NCI-H1092 treated with DMSO at 0.1 percent for 48 hours (cell line): ENCODE measurements at places on chromosomes 2 and 18.

GRCh38 chr2:69581774-69582581 is 61.6 kb downstream of the AAK1 start:
- no peak for DNase-seq

DNA sequence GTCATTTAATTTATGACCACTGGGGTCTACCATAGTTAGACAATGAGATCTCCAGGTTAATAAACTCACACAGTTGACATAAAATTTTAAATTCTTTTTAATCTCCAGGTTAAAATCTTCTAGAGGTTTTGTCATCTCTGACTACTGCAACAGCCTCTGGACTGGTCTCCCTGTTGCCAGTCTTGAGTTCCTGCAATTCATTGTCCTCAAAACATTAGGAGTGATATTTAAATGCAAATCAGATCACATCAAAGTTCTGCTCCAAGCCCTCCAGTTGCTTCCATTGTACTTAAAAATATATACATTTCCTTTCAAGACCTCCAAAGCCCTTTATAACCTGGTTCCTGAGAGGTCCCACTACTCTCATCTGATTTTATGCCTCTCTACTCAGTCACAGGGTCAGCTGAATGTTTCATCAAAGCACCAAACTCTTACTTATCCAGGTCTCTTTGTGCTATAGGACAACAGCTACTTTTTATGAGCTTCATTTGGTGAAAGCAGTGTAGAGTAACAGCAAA is 18.6 kb upstream of the LINC00305 start:
- no peak for DNase-seq

- DNase-seq = no peak
Observed at GRCh38 chr18:52937840-52938239, 597.8 kb downstream of the DCC start.

GRCh38 chr18:68275616-68276015 is 439.3 kb downstream of the TMX3 start:
- no peak for DNase-seq

DNA sequence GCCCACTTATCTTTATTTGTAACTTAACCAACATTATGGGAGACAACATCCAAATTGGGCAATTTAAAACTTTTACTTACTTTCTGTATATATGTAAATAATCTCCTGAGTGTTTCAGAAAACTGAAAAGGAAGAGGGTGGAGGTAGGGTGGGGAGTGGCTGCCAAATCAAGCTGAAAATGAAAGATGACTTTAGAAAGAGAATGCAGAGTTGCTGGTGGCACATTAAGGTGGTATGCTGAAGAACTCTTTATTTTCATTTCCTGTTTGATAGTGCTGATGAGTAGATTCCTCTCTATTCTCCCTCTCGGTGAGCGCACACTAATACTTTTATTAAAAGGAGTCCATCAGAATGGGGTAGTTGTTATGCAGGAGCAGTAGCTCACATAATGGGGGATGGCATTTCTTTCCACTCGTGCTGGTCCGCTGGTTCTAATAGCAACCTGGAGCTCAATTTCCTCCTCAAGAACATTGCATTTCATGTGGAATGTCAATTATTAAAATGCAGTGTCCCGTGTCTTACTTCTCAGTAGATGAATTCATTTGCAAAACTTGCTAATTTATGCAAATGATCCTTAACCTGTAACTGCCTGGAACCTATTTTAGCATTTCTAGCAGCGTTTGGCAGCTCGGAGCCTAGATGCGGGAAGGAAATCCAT is 466.9 kb upstream of the HNRNPA3 start:
- DNase-seq = no peak

- peak; percentile 49 for DNase-seq
Observed at GRCh38 chr2:50865235-50865634, 166.7 kb downstream of the NRXN1 start.

DNA sequence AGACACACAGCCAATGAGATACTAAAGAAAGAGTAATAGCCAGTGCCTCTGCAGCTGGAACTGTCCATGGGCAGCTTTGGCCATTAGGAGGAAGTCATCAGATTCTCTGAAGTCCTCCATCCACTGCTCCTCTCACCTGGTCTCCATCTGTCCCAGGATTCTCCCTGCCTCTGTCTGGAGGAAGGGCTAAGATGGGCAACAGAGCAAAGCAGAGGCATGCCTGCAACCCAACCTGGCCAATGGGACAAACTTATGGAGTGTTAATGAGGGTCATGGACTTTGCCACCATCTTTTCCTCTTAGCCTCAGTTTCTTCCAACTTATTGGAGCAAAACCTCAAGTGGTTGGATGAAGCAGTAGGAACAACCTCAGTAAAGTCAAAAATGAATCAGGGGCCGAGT is 91.5 kb upstream of the SIX3 start:
- DNase-seq = no peak

DNA sequence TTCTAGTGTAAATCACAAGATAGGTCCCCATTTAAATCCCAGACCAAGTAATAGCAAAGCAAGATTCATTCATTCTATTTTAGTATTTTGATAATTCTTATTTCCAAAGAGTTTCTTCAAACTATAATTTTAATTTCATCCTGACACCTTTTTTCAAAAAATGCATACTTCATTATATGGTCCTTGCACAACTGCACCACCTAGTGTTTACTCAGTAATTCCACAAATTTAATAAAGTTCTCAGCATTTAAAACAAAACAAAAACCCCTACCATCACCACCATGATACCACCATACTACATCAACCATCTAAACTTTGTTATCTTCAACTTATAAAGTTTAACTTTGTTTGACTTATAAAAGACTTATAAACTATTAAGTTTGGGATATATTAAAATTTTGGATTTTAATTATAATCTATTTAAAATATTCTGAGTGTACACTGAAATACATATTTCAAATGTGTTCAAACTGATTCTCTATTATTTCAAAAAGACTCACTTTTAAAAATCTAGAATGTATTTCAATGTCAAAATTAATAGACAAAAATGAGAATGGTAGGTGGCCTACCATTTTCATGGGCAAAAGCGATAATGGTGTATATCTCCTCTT is 44.2 kb downstream of the WDPCP start:
- DNase-seq = peak; percentile 7

DNA sequence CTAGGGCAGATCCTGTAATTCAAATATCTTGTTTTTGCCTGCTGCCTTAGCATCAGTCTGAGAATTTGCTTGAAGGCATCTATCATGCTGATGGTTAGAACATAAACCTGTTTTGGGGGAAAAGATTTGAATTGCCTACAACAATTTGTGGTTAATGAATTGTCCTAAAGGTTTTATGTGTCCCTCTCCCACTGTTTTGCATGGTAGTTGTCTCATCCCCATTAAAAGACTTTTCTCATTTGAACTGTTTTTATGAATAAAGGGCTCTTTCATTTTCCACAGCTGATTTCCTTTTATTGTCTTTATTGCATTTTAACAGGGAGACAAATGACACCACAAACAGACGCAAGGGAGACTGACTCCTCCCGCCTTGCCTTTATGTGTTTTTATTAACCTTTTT is 275.6 kb downstream of the PIK3C3 start:
- DNase-seq = no peak

GRCh38 chr2:233419602-233420391 is 65.5 kb downstream of the DGKD start:
- DNase-seq = no peak

GRCh38 chr2:225894236-225894980 is 494.9 kb downstream of the NYAP2 start:
- DNase-seq = no peak

- no peak for DNase-seq
Observed at GRCh38 chr2:134244086-134244485, 9.8 kb upstream of the MGAT5 start.

DNA sequence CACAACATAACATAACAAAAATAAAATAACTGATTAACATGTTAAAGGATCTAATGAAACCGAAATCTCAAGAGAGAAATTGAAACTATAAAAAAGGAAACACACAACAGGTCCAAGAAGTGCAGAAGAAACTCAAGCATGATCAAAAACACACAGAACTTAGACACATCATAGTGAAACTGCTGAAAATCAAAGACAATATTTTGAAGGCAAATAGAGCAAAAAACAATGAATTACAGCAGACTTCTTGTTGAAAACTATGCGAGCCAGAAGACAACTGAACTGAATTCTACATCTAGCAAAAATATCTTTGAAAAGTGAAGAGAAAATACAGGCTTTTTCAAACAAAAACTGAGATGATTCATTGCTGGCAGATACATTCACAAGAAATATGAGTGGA is 61.3 kb downstream of the UGP2 start:
- DNase-seq = no peak

DNA sequence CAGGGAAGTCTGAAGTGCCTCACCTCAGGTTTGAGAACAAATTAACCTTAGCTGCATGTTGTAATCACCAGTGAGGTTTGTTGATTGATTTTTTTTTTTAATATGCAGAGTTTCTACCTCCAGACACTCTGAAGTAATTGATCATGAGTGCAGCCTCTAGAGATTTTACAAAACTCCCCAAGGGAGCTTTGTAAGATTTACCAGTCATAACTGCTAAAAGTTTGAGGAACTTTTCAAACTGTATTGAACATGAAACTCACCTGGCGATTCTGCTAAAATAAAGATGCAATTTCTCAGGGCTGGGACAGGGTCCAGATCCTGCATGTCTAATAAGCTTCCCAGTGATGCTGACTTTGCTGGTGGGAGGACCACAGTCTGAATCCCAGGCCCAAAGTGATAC is 339.6 kb upstream of the DCC start:
- no peak for DNase-seq

- no peak for DNase-seq
Observed at GRCh38 chr2:72999729-73000725, 71.5 kb downstream of the SFXN5 start.

DNA sequence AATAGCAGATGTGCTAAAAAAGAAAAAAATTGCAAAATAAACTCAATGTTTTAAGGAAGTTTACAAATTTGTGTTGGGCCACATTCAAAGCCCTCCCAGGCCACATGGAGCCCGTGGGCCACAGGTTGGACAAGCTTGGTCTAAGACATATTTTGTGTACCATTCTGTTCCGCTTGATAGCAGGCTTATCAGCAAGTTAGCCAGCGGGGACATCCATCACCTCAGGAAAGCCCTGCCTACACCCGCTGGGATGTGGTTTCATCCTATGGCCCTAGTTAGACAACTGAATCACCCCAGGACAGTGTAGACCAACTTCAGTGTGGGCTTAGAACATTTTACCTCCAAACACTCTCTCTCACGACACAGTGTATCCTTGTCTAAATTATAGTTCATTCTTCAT is 32.6 kb downstream of the CD8B2 start:
- no peak for DNase-seq

GRCh38 chr2:239264492-239264837 is 136.4 kb downstream of the HDAC4 start:
- DNase-seq = no peak

DNA sequence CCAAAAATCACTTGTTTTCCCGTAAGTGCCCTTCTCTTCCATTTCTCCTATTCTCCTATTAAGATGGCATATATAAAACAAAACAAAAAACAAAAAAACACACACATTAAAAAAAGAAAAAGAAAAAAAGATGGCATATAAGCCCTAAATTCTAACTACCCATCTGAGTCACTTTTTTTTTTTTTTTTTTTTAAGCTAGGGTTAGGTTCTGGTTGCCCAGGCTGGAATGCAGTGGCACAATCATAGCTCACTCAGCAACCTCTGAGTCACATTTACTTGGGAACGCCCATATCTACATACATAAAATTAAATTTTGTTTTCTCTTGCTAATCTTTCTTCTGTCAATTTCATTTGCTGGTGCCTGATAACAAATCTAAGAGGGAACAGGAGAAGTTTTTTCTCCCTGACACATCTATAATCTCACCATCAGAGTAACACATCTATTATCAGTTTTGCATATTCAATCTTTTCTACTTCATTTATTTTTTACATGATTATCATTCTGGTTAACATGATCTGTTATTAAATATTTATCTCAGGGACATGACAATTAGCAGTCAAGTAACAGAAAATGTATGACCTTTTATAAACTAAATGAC is 52.1 kb downstream of the EEF1B2 start:
- no peak for DNase-seq

DNA sequence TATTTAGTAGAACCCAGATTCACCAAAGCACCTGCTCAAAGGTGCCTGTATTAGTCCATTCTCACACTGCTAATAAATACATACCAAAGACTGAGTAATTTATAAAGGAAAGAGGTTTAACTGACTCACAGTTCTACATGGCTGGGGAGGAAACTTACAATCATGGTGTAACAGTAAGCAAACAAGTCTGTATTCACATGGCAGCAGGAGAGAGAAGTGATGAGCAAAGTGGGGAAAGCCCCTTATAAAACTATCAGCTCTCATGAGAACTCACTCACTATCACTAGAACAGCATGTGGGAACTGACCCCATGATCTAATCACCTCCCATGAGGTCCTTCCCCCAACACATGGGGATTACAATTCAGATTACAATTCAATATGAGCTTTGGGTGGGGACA is 28.0 kb upstream of the DDX18 start:
- DNase-seq = no peak

DNA sequence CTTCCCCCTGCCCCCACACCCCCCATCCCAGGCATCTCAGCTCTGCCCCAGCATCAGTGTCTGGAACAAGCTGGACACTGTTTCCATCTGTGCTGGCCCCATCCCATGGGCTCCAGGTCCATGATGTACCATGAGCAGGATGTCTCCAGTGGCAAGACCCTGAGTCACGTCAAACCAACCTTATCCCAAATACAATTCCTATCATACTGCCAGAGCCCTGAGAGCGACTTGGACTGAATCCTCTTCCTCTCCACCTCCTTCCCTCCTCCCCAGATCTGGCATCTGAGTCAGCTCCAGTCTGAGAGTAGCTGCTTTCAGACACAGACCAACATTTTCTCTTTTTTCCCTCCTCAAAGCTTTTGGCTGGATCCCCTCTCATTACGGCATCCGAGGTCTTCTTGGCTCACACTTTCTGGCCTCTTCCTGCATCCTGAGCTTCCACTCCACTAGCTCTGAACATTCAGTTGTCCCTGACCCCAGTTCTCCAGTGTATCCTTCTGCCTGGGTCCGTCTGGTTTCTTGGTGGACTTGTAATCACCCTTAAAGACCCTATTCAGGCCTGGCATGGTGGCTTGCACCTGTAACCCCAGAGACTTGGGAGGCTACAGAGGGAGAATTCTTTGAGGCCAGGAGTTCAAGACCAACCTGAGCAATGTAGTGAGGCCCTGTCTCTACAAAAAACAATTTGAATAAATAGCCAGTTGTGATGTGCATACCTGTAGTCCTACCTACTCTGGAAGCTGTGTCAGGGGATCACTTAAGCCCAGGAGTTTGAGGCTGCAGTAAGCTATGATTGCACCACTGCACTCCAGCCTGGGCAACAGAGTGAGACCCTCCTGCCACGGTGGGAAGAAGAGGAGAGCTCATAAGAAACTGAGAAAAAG is 68.3 kb downstream of the ACKR3 start:
- DNase-seq = no peak

- no peak for DNase-seq
Observed at GRCh38 chr2:18096836-18097405, 218.5 kb downstream of the KCNS3 start.
